ENCODE measurements at places on chromosomes 12 and 14. TPM values are rescaled to one million over a fixed set of nuclear protein-coding genes. Genes with fewer than 3 reads are reported as not detected.

- peak; percentile 22 for DNase-seq
Observed at GRCh38 chr14:46368275-46368674, 283.3 kb downstream of the RPL10L start.

DNA sequence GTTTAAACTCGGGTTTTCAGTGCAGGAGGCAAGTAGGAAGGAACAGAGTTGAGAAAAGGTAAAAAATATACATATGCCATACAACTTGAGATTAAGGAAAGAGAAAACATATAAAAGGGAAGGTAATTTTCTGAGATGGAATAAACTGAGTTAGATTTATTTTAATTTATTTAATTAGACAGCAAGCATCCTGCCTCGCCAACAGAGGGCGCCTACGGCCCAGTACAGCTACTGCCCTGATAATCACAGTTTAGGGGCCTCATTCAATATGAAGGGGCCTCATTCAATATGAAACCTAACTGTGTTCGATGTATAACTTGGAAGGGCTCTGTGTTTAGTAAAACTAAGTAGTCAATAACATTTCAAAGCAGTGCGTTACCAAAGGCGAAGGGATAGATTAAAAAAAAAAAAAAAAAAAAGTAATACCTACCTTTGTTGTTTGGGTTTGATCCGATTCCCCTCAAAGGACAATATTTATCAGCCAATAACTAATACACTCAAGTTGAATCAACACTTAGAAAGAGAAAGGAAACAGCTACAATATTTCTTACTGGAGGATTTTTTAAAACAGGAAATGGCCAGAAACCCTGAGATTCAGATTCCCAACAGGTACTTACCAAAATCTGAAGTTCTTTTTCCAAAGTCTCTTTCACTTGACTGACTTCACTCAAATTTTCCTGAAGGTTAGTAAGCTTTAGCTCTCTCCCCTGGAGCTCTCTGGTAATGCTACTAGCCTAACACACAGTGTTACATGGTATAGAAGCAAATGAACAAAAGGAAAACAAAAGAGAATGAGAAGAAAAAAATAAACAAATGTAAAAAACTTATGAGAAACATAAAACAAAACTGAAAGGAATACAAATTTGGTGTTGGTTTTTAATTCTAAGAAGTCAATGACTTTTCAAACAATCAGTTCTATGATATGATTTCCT lies 70.0 kb upstream of the VPS33A start:
- DNase-seq = peak; percentile 23

The LRRK2 gene
- 0.76 TPM for total RNA-seq

DNA sequence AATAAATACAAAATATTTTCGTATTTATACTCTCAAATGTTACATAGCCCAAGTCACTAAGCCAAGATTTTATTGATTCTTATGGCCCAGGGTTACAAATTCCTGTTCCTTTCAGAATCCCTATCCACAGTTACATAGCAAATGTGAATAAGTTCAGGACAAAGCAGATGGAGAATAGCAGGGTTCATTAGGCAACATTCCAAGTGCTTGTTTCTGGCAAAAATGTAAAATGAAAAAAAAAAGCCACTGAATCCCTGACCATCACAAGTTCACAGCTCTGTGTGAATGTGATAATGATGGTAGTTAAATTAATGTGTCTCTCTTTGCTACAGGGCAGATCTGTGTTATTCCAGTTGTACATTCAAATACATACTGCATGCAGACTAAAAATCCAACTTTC lies 74.6 kb downstream of the KCNC2 start:
- no peak for DNase-seq

DNA sequence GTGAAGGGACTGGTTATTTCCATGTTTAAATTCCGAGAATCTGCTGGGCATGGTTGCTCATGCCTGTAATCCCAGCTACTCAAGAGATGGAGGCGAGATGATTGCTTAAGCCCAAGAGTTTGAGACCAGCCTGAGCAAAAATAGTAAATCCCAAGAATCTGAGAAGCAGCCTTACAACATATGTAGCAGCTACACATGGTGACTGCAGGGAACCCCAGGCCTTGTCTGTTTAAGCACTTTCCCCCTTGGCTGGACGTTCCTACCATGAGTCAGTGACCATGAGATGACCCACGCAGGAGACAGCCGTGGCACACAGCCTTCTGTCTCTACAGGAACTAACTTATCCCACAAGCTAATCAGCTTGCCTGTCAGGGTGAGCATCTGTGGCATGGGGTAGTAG lies 5.5 kb upstream of the SLC24A4 start:
- peak; percentile 16 for DNase-seq

- no peak for DNase-seq
Observed at GRCh38 chr12:129064209-129064855, 211.1 kb downstream of the GLT1D1 start.

The CRIP1 gene
- total RNA-seq = not detected

DNA sequence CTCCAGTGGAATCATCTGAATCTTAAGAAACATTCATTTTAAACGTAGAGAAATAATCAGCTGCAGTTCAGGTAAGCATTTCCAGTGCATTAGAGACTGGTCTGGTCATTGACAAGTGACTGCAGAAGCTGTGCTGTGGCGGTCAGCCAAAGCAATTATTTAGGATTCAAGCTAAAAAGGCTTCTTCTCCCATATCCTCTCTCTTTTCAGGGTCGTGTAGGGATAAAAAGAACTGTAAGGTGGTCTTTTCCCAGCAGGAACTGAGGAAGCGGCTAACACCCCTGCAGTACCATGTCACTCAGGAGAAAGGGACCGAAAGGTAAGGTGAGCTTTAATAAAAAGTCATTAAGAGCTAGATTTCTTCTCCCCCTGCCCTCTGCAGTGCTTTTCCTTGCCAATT lies 48.1 kb downstream of the MSRB3 start:
- no peak for DNase-seq

GRCh38 chr12:92968176-92968813 lies 39.2 kb upstream of the EEA1 start:
- no peak for DNase-seq

The PARPBP gene
- 19.2 TPM for total RNA-seq

DNA sequence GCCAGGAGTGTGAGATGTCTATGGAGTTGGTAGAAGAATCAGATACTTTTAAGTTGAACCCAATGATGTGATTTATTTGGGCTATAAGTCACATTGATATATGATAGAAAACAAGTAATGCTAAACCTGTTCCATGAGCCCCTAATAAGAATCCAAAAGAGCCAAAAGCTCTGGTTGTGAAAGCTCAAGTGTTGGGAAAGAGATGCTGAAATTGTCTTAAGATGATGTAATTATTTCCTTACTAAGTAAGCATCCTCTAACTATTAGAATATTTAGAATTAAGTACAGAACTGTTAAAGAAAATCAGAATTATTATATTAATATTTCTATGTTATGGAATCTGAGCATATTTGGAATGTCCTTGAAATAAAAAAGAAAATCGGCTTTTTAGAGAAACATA lies 17.6 kb upstream of the SLC2A13 start:
- no peak for DNase-seq

The TBC1D30 gene
- 0.20 TPM for total RNA-seq

DNA sequence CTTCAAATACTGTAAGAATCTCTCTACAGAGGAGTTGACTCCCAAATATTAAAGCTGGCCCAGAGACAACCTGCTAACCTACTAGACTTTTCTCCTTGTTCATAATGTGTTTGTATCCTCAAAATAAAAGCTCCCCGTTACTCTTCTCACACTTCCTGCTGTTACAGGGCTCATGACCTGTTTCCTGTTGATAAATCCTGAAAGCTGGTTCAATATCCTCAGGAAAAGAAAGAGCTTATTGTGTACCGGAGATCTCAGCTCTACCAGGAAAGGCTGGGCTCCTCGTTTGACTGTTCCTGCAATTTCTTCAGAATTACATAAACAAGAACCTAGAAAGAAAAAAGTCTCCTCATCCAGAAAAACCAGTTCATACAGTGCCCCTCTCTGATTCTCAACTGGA lies 30.8 kb downstream of the CLEC1A start:
- DNase-seq = no peak

The SYT1 gene
- not detected for total RNA-seq

GRCh38 chr12:11746024-11746771 lies 96.7 kb downstream of the ETV6 start:
- DNase-seq = no peak

DNA sequence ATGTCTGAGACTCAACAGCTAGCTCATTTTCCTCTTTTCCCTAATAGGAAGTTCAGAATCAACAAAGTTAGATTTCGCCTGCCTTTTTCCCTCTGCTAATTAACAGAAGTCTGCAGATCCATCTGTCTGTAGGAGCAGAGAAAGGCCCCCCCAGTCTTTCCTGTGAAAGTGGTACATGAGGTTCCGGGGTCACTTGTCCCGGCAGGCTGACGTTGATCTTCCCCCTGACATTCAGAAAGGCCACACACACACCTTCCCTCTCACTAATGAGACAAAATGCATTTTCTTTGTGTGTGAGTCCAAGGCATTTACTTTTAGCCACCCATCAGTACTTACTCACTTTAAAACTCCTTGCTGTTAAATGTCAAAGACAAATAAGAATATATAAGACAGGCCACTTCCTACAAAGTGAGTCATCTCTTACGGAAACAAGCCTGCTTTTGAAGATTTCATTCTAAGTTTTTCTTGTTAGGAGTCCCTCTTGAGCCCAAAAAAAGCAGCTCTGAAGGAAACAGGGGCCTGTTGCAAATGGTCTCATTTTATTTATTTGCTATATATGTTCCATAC lies 138.7 kb downstream of the TTC7B start:
- no peak for DNase-seq

- peak; percentile 60 for DNase-seq
Observed at GRCh38 chr14:51368721-51369163, 128.7 kb downstream of the TMX1 start.

GRCh38 chr12:84813780-84814663 lies 98.6 kb downstream of the SLC6A15 start:
- DNase-seq = no peak

DNA sequence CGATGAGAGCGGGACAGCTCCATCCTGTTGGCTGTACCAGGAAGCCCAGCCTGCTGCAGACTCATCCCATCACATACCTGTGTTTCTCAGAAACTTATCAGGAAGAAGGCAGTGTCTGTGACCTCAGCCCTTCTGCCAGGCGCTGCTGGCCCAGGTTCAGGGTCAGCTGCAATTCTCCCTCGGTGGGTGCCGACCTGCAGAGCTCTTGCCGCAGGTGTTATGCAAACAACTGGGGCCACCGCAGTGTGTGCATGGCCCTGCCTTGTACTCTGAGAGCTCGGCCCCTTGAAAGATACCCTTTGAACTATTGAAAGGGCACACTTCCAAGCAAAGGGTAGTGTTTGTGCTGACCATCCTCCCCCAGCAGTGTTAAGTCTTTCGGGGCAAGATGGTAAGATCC lies 322.2 kb upstream of the DIO3 start:
- DNase-seq = no peak

The E2F7 gene
- total RNA-seq = 2.5 TPM

DNA sequence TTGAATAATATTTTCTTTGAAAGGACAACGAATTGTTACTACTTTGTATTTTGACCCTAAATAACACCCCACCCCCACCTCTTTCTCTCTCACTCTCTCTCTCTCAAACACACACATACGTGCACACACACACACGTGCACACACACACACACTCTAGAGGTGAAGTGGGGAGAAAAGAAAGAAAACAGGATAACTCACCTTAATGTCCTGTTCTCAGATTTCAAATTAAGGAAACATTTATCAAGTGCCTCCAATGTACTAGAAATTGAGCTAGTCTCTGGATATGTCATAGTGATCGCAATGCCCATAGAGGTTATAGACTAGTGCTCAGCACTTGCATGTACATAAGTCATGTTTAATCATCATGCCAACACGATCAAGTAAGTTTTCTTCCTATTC lies 1483.6 kb upstream of the SEL1L start:
- no peak for DNase-seq

DNA sequence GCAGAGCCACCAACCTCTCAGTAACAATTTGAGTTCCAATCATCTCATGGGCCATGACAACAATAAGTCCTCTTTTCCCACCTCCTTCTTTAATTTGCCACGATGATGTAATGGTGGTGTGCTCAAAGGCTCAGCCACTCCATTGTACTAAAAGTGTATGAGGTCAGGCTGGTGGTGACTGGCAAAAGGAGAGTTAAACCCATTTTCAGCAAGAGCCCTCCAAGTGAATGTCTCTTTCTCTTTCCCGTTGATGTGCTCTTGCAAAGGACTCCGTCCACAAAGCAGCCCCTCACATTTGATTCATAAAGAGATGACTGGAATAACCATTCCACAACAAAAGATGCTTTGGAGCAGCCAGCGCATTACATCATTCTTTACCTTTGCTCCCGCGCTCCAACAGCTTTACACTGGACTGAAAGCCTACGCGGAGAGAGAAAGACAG lies 41.6 kb downstream of the DUSP16 start:
- no peak for DNase-seq

DNA sequence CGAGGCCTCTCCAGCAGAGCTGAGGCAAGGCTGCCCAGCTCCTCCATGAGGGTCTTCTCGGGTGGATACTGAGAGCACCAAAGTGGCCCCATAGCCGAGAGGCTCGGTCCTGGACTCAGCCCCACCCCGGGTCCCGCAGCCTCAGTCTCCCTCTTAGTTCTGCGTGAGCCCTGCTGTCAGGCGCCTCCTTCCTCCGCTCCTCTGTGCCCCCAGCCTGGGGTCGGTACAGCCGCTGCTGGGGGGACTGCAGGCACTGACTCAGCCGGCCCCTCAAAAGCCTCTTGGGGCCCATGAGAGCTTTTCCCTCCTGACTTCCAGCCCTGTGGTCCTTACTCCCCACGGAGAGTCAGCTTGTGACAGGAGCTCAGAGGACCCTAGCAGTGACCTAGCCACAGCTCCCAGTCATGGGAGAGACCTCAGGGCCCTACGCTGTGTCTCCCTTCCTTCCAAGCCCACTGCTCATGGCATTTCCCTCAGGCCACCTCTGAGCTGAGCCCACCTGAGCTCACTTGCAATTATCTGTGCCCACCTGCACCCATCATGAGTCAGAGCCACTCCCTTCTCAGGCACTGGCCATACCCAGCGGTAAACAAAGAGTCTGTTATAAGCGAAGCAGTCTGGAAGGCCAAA lies 295.0 kb upstream of the RTL1 start:
- DNase-seq = no peak

The GPR132 gene
- total RNA-seq = not detected

GRCh38 chr14:100035700-100036099 lies 29.5 kb upstream of the EVL start:
- no peak for DNase-seq

Data from MG63 (cell line).